Lower lobe of right lung (tissue), 2 donors: ENCODE measurements at places on chromosomes 6 and 20.

DNA sequence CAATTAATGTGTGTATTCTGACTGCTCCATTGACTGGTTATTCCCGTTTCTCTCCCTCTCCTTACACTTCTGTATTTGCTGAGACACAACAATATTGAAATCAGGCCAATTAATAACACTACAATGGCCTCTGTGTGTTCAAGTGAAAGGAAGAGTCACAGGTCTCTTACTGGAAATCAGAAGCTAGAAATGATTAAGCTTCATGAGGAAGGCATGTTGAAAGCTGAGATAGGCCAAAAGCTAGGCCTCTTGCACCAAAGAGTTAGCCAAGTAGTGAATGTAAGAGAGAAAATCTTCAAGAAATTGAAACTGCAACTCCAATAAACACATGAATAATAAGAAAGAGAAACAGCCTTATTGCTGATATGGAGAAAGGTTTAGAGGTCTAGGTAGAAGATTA lies 489.5 kb upstream of the CITED2 start:
- no peak for DNase-seq

- DNase-seq: no peak
Observed at GRCh38 chr6:35519313-35520015, 6.8 kb upstream of the TULP1 start.

- no peak for DNase-seq
Observed at GRCh38 chr6:43454290-43454695, 1.1 kb downstream of the DLK2 start.

DNA sequence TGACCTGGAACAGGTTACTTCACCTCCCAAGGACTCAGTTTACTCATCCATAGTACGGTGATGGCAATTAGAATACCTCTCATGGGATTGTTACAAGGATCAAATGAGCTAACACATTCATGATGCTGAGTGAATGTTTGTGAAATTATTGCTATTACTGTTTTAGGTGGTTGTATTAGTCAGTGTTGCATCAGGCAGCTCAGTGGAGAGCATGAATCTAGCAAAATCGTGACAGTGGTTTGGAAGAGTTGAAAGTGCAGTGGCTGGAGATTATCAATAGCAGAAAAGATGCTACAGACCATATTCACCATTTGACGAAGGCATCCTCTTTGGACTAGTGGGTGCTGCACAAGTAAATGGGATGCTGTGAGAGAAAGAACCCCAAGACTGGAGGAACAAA lies 50.4 kb upstream of the CTNNBL1 start:
- no peak for DNase-seq

DNA sequence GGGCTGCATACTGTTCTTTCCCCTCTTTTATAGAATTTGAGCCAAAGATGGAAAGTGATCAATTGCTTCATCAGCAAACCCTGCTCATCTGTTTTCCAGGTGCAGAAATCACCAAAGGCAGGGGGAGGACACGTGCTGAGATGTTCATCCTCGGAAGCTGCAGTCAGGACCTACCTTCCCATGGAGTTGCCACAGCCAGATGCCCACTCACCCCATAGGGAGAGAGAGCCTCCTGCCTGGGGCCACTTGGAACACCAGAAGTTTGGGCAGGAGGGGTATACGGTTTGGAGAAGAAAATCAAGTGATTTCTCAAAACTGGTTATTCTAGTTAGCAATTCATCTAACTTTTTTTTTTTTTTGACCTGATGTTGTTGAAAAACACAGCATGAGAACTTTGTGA lies 5.3 kb upstream of the CST7 start:
- no peak for DNase-seq

DNA sequence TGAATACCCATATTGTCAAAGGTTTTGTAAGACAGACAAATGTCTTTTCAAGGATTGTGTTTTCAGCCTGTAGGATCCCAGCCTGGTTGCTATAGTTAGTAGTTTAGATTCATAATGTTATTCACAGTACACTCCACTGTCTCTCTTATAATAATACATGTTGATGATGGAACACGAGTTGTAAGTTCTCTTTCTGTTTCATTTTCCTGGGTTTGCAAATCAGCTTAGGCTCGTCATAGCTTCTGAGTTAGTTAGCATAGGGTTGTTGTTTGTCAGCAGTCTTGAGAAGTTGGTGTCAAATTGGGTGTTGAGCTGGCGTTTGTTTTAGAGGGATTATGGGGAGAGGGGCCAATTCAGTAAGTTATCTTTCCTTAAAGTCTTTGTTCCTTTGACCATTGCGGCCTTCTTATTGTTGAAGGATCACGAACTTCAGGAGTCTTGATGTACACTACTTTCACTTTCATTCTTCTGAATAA lies 45.8 kb downstream of the QKI start:
- DNase-seq: no peak

- DNase-seq: no peak
Observed at GRCh38 chr20:4942331-4942730, 59.0 kb downstream of the SLC23A2 start.

GRCh38 chr20:32858701-32859372 lies at the start of gene EFCAB8:
TSS of gene EFCAB8 (plus strand) at chr20:32858923. CDS start at chr20:32863793, 4,870 bp downstream.
- no peak for DNase-seq

- no peak for DNase-seq
Observed at GRCh38 chr20:15022921-15023320, 685.5 kb upstream of the FLRT3 start.

DNA sequence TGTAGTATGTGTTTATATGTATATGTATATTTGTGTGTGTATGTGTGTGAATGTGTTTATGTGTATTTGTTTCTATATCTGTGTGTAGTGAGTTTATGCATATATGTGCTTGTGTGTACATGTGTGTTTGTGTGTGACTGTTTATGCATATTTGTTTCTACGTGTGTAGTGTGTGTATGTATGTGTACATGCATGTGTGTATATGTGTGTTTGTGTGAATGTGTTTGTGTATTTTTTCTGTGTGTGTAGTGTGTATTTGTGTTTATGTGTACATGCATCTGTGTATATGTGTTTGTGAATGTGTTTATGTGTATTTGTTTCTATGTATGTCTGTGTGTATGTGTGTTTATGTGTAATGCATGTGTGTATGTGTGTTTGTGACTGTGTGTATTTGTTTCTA lies 12.1 kb upstream of the SMOC2 start:
- DNase-seq: no peak

DNA sequence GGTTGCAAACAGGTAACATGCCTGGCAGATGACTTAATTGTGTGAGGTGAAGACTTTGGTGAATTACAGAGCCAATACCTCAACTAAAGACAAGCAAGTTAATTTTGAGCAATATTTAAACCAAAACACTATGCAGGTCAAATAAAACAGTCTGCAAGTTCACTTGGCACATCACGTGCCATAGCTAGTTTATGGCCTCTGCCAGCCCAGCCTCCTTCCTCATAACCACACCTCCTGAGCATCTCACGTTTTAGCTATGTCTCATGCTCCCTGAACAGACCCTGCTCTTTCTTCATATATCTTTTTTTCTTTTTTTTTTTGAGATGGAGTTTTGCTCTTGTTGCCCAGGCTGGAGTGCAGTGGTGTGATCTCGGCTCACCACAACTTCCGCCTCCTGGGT lies 4.5 kb upstream of the CNBD2 start:
- no peak for DNase-seq

- no peak for DNase-seq
Observed at GRCh38 chr6:42777126-42777822, 4.6 kb upstream of the BICRAL start.

GRCh38 chr6:116102873-116103272 lies 2.2 kb downstream of the NT5DC1 start:
- no peak for DNase-seq

DNA sequence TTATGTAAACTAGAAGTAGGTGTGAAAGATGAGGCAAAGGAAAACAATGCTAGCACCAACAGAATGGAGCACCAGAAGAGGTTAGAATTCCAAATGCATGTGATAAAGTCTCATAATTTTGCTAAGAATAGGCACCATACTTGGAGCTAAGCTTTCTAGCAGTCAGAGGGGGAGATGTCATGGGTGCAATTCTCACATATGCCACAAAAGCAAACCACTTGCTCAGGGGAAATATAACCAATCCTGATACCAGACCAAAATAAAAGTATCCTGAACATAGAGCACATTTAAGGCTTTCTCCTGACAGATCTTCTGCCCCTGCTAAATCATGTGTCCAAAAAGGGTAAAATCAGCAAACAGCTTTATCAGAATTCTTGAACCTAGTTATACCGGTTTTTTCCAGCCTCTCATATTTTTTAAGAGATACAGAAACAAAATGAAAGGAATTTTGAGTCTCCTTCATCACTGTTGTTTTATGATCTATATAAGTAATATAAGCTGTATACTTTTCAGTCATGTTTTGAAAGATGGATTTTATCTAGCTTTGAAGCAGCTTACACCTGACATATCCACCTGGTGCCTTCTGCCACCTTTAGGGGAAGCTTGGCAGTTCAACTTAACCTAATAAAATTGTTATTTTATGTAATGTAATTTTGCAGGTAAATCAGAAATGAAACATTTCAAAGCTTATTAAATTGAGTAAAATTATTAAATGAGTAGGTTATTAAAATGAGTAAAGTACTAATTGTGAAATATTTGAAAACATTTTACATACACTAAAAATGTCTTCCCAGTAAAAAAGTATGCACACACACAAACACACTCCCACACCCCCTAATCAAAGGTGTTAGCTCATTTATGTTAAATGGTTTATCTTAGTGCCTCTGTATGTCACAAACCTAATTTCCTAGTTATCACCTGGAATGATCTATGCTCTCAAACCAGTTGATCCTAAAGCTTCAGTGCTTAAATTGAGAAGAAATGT lies 2.8 kb downstream of the SPO11 start:
- no peak for DNase-seq

DNA sequence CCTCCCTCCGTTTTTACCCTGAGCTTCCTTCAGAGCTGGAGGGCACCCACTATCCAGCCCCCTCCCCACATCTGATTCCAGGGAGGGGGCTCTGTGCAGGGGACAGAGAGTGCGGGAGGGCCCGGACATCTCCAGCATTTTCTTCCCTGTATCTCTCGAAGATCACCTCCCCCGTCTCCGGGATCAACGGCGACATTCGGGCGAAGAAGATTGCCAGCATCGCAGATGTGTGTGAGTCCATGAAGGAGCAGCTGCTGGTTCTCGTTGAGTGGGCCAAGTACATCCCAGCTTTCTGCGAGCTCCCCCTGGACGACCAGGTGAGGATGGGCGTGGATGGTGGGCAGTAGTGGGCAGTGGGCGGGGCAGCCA lies 58.8 kb downstream of the HNF4A start:
- DNase-seq: no peak

DNA sequence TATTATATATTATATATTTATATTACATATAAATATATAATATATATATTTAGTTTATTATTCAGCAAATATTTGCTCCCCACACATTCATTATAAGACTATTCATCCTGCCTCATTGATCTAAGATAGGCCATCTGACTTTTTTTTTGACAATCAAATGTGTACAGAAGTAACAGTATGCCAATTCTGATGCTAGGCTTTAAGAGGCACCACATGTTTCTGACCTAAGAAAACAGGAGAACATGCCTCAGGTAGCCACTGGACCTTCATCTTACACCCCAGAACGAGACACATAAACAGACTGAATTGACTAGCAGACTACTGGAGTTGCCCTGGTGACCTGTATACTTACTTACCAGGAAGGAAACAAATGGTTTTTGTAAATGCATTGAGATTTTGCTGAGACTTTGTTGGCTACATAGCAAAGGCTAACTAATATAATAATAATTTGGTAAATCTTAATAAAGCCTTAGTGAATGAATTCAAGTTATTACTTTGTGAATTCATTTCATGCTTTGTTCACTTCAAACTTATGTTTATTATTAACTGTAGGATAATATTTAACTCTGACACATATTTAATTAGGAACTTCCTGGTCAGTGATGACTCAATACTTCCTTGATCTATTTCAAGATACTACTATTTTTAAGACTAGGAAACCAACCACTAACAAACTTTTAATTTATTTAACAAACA lies 13.4 kb upstream of the MYO6 start:
- DNase-seq: no peak

- DNase-seq: no peak
Observed at GRCh38 chr6:56168596-56168995, 78.8 kb downstream of the COL21A1 start.

GRCh38 chr6:52937908-52938307 lies 28.4 kb upstream of the GSTA3 start:
- no peak for DNase-seq

DNA sequence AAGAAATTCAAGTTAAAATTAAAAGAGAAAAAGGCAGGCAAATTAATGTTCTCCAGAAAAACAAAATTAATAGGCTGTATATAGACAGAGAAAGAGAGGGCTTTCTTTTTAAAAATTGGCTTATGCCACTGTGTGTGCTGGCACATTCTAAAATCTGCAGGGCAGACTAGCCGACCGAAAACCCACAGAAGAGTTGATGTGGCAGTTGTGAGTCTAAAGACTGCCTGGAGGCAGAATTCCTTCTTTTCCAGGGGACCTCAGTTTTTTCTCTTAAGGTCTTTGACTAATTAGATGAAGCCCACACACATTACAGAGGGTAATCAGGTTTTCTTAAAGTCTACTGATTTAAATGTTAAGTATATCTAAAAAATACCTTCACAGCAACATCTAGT lies 85.7 kb downstream of the GJA1 start:
- no peak for DNase-seq

GRCh38 chr20:43448748-43449535 lies 8.8 kb upstream of the SRSF6 start:
- DNase-seq: no peak

DNA sequence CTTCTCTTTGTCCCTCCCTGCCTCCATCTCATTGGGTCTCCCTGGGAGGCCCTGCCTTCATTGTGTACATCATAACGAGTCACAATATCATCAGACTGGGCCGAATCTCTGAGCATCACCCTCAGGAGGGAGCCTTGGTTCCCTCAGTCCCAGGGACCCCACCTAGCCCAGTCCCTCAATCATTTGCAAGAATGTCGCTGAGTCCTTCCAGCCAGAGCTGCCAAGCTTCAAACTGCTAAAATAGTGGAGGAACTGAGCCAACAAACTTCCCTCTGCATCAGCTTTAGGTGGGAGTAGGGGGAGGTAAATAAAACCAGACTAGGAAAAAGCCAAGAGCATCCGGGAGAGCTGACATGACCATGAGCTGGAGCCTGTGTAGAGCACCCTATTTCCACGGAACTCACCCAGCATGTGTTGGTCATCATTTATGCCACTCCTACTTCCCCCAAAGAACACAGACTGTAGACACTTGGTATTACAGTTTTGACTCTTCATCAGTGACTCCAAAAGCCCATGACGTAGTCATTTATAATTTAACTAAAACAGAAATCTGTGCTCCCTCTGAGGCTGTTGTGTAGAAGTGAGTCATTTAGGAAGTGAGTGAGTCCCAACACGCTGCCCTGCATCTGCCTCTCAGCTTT lies 28.8 kb upstream of the IL17A start:
- no peak for DNase-seq

DNA sequence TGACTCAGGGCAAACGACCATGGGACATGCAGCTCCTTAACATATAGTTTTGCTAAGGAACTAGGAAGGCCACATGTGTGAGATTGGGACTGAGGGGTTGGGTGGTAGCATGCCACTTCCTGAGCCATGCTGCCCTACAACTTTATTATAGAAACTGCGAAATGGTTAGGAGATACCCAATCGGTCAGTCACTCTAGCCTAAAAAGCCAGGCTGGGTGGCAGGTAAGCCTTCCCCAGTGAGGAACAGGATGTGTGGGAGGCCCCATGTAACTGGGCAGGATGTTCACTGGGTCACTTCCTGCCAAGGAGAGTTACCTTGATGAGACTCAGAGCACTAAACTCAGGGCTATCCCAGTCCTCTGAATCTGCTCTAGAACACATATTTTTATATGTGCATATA lies 123.5 kb downstream of the MAP3K7 start:
- no peak for DNase-seq

GRCh38 chr6:13248053-13248452 lies 80.3 kb downstream of the TBC1D7 start:
- DNase-seq: no peak
